ENCODE measurements at places on chromosomes 5 and 9.
A peak's percentile ranks its signal among the peaks of the same experiment; 100 is the strongest.

- DNase-seq, result peak; percentile 69
Observed at GRCh38 chr5:43702815-43703214, 99.8 kb downstream of the NNT start.

GRCh38 chr9:129849901-129850300 is 14.6 kb downstream of the USP20 start:
- no peak for DNase-seq

DNA sequence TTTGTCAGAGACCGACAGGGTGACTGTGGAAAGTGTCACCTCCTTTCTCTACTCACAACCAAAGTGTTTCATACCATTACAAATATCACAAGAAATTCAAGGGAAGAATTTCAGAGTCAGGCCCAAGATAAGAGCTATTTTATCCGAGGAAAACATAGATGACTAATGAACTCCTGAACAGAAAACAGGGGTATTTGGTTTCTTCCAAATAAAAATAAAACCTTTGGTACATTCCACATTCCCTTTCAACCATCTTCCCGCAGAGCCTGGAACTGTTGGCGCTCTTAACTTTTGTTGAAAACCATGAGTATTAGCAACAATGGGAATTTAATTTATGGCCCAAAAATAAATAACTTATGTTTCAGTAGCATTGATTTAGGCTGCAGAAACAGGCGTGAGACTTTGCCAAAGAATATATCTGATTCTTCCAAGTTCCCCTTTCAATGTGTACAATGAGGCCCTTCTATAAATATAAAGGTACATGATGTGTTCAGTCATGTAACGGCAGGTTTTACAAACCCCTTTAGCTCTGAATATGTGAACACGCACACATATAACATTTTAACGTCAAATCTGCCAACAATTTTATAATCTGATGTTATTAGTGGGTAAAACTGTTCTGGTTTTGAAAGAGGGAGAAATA is 69.5 kb downstream of the RETREG1 start:
- DNase-seq, result no peak

DNA sequence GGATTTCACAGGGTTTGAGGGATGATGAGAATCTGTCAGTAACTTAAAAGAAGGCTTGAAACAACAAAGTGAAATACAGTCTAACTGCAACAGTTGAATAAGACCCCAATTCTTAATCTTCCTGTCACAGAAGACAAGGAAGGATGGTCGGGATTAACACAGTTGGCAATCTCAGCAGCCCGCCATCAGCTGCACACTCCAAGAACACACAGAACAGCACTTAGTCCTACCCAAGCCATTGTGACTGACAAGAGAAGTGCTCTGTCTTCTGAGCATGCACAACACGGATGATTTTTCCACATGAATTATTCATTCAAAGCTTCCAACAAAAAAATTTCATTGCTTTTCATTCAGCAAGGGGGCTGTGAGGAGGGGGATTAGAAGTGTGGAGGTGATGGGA is 576.1 kb downstream of the TLE4 start:
- no peak for DNase-seq

GRCh38 chr5:108700930-108701329 is 46.8 kb upstream of the FER start:
- no peak for DNase-seq

DNA sequence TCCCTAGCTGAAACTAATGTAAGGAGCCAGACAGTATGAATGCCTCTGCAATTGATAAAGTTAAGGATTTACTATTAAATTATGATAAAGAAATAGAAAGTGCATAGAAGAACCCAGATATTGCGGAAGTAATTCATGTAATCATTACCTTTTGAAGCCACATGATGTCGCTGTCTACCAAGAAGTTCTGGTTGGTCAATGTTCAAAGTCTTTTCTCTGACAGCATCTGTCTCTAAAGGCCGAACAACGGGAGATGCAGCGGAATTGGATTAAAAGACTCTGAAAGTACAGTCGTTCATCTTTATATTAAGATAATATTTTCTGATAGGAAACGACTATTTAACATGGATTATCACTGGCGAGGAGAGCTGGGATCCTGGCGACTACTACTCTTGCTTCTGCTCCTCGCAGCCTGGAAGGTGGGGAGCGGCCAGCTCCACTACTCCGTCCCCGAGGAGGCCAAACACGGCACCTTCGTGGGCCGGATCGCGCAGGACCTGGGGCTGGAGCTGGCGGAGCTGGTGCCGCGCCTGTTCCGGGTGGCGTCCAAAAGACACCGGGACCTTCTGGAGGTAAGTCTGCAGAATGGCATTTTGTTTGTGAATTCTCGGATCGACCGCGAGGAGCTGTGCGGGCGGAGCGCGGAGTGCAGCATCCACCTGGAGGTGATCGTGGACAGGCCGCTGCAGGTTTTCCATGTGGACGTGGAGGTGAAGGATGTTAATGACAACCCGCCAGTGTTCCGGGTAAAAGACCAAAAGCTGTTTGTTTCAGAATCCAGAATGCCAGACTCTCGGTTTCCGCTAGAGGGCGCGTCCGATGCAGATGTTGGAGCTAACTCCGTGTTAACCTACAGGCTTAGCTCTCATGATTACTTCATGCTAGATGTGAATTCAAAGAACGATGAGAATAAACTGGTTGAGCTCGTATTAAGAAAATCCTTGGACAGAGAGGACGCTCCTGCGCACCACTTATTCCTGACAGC is at the start of gene PCDHA8:
Gene PCDHA8 (plus strand): TSS at position 210 of the 985 bp plus-strand sequence. CDS start 135 bp downstream, at position 345.
- no peak for DNase-seq

DNA sequence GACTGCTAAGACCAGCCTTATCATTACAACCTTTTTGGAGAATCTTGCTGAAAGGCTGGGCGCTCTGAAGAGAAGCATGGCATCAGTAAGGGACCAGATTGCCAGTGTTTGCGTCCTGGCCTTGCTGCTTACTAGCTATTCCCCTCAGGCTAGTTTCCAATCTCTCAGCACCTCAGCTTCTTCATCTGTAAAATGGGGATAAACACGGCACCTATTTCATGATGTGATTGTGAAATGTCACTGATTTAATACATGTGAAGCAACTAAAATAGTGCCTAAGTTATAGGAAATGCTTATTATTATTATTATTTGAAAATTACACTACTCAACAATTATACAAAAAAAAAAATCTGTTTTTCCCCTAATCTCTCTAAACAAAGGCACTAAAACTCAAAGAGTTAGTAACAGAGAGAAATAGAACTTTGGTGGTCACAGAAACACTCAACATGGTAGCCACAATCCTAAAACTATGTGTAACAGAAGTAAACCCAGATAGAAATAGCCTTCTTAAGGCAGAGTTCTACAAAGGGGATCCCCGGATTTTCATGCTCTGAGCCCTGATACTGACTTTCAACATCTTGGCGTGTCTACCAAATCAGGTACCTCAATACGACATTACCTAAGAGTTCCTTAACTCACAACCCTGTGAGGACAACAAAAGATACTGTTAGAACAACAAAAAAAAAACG is 62.0 kb downstream of the ENC1 start:
- DNase-seq, result no peak

- no peak for DNase-seq
Observed at GRCh38 chr9:33884856-33885701, 68.1 kb downstream of the UBE2R2 start.

GRCh38 chr9:135214054-135214640 is 126.7 kb downstream of the OLFM1 start:
- DNase-seq, result no peak

- no peak for DNase-seq
Observed at GRCh38 chr5:143707806-143708205, 104.2 kb upstream of the HMHB1 start.

DNA sequence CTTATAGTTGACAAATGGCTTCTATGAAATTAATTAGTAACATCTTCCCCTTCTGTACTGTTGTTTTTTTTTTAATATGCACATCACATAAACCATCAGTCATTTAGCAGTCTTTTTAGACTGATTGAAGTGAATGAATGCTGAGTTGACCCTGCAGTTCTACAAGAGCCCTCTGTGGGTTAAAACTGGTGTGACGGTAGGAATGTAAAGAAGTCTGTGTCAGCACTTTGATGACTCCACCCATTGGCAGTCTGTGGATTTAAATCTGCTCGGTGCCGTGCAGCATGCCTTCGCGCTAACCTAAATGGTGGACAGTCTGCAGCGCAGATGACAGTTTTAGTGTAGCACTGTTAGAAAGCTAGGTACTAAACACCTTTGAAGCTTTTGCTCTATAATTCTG is 3.1 kb downstream of the GTF3C4 start:
- DNase-seq, result no peak

DNA sequence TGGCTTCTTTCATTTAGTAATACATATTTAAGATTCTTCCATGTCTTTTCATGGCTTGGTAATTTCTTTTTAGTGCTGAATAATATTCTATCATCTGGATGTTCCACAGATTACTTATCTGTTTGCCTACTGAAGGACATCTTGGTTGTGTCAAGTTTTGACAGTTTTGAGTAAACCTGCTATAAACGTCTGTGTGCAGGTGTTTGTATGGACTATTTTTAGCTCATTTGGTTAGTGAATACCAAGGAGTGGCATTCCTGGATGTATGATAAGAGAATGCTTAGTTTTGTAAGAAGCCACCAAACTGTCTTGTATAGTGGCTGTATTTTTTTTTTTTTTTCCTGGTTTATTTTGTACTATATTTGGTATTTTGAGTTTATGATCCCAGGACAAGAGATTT is 38.4 kb downstream of the PRRC1 start:
- DNase-seq, result no peak

GRCh38 chr5:75567710-75568109 is 43.5 kb upstream of the ANKDD1B start:
- DNase-seq, result no peak

- no peak for DNase-seq
Observed at GRCh38 chr9:7436754-7437153, 362.8 kb downstream of the DMAC1 start.

GRCh38 chr9:92668746-92669526 is 995 bp downstream of the IPPK start:
- DNase-seq, result no peak

DNA sequence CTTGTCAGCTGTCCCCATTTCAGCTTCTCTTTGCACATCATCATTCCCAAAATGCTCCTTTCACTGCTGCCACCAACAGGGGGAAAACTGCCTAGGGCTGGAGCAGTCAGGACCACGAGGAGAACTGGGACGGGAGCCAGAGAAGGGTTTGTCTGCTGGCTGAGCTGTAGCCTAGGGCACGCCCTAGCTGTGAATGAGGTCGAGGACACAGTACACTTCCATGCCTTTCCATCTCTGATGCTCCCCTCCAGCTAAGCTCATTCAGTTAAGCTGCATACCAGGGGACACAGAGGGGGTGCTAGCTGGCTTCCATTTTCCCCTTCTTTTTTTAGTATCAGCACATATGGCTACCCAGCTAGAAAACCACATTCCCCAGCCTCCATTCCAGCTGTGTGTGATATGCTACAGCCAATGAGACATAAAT is 64.7 kb downstream of the STK10 start:
- DNase-seq, result peak; percentile 50

- DNase-seq, result peak; percentile 77
Observed at GRCh38 chr9:112819635-112820496, 69.3 kb downstream of the SNX30 start.

GRCh38 chr9:21096901-21097255 is 19.1 kb upstream of the IFNB1 start:
- DNase-seq, result no peak

- DNase-seq, result no peak
Observed at GRCh38 chr5:19859020-19859419, 129.0 kb downstream of the CDH18 start.

DNA sequence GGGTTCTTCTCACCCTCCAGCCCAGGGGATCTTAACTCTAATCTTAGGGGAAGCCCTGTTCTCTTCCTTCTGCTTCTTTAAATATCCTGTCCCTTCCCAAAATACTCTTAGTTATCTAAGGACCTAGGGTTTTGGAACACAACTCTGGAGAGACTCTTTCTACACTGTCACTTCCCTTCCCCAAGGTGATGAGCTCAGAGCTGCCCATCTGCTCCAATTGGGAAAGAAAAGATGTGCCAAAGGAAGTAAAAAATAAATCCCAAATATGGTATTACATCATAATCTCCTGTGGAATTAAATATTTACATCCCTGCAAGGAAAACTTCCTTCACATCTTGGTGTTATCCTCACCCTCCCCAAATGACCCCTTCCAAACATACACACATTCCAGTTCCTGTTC is 291.2 kb downstream of the EPB41L4A start:
- peak; percentile 83 for DNase-seq

GRCh38 chr5:135576075-135576599 is 2.7 kb downstream of the CXCL14 start:
- no peak for DNase-seq

GRCh38 chr5:95044096-95044495 is 240.8 kb downstream of the MCTP1 start:
- DNase-seq, result no peak

GRCh38 chr5:54601411-54602230 is 84.1 kb downstream of the SNX18 start:
- DNase-seq, result no peak

DNA sequence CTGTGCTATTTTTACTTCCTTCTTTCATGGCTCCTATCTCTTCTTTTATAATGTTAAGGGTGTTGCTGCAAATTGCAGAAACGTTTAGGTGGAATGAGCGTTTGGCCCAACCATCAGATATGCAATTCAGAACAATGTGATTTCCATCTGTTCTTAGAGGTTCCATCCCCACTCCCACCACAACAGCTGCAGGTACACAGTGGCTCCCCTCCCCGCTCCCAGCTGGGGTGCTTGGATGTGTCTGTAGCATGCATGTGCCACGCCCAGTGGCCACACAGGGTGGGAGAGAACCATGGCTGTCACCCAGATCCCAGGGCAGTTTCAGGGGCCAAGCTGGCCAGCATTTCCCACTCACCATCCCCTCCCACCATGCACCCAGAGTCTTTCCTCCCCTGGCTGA is 62.2 kb downstream of the ACTL7B start:
- DNase-seq, result no peak

- no peak for DNase-seq
Observed at GRCh38 chr5:149609640-149610219, 28.4 kb downstream of the ARHGEF37 start.

GRCh38 chr9:123584202-123585176 is 228.5 kb downstream of the CRB2 start:
- no peak for DNase-seq

DNA sequence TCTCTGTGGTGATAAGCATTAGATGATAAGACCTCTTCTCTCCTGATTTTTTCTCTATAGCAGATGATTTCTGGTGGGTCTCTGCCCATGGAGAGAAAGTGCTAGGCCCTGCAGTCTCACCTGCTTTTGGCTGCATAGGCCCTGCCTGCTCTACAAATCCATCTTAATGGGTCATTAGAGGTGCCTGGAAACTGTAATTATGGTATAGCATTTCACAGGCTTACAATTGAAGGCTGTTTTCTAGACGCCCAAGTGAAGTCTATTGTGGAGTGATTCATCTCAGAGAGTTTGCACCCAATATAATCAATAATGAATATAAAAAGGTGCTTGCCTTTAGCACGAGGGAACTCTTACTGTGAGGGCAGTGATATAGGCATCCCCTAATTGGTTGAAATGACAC is 33.8 kb downstream of the NEUROG1 start:
- DNase-seq, result no peak
